K562 (cell line): ENCODE measurements at places on chromosomes 7 and 10. TPM values are rescaled to one million over a fixed set of nuclear protein-coding genes. Genes with fewer than 3 reads are reported as not detected.

- DNase-seq: no peak
Observed at GRCh38 chr7:28732071-28732869, 225.9 kb downstream of the TRIL start.

DNA sequence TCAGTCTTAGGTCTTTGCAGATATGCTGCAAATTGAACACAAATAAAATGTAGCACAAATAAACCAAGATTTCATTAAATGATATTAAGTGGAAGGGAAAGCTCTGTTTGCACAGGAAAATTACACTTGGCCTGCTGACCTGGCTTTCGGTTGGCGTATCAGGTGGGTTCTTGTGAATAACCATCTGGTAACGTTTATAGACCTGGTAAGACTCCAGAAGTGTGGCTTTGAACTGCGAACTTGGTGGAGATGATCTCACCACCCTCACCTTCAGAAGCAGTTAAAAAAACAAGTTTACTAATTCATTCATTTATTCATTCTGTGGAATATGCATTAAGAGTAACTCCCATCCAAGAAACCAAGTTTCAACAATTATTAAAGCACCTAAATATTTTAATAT is 28.1 kb downstream of the ATE1 start:
- DNase-seq: no peak

DNA sequence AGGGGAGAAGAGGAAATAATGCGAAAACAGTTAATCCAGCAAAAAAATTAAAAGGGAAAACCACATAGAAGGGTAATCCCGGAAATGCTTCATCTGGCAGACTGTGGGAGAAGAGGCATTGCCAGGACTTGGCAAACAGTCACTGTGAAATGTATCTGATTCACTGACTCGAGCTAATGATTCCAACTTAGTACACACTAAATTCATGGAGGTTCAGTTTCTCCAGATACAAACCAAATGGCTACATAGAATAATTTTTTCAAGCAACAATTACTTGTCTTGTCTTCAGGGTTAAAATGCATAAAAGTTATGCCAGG is 36.4 kb downstream of the GDI2 start:
- no peak for DNase-seq

- no peak for DNase-seq
Observed at GRCh38 chr10:6309816-6310215, 107.1 kb downstream of the PFKFB3 start.

DNA sequence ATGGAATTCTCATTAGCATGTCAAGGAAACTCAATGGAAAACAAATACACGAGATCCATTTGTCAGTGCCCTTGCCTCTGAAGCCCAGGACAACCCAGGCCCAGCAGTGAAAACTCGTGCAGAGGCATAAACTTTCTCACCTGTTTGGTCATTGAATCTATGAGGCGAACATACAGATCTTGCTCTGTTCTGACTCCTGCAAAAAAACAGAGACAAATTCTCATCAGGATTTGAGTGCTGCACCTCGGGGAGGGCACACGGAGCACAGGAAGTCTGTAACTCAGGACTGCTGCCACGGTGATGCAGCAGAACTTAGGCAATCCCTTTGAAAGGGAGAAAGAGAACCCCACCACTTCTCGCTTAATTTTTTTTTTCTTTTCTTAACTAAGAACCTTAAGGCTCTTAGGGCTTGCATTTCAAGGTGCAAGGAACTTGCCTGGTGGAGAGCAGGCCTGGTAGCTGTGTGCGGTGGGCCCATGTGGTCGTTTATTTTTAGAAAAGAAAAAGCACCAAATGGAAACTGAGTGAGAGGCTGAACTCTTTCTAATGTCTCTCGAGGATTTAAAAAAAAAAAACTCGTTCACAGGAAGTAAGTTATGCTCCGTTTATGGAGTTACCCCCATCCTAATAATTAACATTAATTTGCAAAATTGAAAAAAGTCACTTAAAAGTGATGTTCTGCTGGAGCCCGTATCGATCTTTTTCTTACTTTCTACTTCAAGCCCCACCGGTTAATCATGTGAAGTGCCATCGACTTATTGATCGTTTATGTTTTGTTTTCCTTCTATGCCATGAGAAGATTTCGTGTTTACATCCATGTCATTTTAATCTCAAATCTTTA is 1.8 kb downstream of the EBF3 start:
- DNase-seq: no peak

GSAP gene
- 0.13 TPM in 1 of 2 replicates, not detected in the other for total RNA-seq

DUSP5 gene
- 3.4 and 3.5 TPM in 2 replicates for total RNA-seq

SFTPD gene
- 0.20 and 0.29 TPM in 2 replicates for total RNA-seq

ARHGAP19 gene
- 23.2 and 27.5 TPM in 2 replicates for total RNA-seq

ERVW-1 gene
- not detected in 2 replicates for total RNA-seq
